ENCODE measurements at places on chromosomes 4 and X.

- DNase-seq = no peak
Measured at GRCh38 chr4:5033281-5033841, 14.1 kb upstream of the CYTL1 start.

DNA sequence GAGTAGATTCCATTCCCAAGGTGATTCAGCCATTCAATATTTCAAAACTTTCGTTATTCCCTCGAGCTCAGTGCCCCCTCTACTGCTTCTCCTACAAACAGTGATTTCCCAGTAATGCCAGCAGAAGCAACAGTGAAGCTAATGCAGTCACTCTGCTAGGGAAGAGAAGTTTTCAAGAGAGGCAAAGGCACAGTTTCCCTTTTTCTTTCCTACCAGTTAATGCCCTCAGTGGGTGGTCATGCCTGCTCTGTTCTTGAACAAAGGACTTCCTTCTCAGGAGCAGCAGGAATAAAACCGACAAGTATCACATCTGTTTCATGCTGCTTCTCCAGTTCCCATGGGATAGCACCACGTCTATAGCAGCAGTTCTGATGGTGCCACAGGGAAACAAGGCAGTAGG, 317.2 kb downstream of the TENM3 start:
- DNase-seq = no peak

DNA sequence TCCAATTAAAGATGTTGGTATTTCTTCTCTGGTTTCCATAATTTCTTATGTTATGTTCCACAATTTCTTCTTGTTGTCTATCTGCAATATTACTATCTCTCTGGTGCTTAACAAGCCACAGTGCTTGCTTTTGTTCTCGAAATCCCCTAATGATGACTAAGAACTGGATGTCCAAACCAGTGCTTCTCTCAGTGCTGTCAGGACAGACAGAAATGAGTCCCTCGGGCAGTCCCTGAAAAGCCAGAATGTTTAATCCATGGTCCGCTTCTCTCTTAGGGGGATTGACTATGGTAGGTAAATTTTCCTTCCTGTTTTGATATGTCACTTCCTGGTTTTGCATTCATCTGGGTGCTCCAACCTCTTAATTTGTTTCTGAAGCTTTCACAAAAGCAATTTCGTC, 321.6 kb upstream of the PCDH10 start:
- no peak for DNase-seq

- no peak for DNase-seq
Measured at GRCh38 chr4:133524369-133524768, 375.3 kb downstream of the PCDH10 start.

- no peak for DNase-seq
Measured at GRCh38 chr4:54499308-54500074, 158.3 kb upstream of the KIT start.

DNA sequence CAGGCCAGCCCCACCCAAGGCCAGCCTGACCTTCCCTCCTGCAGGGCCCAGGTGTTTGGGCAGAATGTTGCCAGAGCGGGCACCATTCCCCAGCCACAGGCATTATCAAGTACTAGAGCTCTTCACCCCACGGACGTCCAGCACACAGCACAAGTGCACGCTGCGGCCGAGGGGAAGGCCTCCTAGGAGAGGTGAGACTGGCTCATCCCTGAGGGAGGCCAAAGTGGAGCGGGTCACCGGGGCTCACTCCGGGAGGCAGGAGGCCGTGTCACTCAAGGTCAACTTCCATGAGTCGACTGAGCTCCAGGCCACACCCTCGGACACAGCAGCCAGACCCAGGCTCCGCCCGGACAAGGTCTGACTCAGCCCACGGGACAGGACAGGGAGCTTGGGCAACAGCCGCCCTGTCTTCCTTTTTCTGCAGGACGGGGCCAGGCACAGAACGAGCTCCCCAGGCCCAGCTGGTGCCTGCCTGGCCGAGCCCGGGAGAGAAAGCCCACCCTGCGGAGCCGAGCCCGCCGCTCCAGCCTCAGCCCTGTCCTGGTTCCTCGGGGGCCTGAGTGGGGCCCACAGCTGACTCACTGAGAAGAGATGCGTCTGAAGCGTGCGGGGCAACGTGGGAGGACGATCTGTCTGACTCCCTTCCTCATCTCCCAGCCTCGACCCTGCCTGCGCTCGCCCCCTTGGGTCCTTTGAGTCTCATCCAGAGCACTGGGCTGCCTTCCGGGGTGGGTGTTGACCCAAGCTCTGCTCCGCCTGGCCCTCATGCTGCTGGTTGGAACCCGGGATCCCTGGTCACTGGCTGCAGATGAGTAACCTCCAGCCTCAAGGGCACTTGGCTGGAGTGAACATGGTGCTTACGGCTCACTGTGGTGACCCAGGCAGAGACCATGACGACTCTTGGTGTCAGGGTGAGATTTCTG, 1.6 kb downstream of the SLC49A3 start:
- no peak for DNase-seq

DNA sequence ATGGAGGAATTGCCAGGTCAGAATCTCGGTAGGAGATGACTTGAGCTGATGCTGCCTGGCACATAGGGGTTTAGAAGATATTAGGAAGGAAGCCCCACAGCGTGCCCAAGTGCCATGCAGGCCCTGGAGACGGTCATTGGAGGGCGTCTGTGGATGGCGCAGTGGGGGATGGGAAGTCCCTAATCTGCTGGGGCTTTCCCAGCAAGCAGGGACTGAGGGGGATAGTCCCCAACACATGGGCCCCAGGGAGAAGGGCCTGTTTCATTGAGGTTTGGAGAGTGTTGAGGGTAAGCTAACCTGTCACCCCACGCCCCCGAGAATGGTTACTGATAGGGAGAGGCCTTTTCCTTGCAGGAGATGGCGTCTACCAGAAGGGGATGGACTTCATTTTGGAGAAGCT, 7.8 kb downstream of the TAFAZZIN start:
- no peak for DNase-seq

DNA sequence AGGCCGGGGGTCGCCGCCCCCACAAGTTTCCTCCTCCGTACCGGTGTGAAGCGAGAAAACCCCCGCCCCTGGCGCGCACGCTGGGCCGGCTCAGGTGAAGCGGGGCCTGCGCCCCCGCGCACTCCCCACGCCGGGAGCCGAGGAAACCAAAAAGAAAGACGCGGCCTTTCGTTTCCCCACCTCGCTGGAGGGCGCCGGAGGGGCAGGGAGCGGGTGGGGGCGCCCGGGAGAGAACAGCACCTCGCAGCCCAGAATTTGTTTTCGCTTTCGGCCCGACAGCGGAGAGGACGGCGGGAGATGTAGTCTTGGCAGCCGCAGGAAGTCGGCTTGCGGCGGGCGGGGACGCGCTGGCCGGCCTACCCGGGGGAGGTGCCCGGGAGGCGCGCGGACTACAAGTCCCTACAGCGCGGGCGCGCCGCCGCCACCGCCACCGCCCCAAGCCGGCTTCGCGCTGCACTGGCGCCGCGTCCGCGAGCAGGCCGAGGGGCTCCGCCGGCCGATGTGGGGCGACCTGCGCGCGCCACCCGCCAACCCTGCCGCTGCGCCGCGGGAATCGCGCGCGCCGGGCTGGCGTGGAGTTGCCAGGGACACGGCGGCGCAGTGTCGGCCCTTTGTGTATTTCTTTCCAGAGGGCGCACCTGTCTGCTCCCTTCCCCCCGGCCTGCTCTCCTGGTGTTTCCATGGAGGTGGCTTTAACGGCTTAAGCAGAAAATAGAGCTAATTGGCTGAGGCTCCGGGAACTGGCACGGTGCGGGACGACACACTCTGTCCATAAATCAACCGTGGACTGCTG, at the start of gene OTUD4:
OTUD4 (minus strand) TSS at position 292 of the 793 bp plus-strand sequence. CDS start 616 bp downstream, outside the sequence.
- peak; percentile 93 for DNase-seq

DNA sequence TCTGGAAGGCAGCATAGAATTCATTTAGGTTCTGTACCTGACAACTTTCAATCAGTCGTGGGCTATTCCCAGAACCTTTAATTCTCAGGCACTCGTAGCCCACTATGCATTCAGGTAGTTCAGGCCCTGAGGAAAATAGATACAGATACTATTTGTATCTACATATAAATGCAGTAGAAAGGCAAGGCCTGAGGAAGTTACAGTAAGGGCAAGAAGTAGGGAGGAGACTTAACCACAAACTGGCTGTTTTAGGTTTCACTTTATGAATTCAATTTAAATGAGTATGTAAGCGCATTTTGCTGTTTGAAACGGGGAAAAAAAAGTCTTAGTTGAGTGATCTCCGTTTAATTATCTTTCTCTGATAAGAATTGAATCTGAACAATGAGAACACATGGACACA, 529.4 kb upstream of the ATOH1 start:
- no peak for DNase-seq

GRCh38 chrX:136691028-136691809, 43.3 kb downstream of the CD40LG start:
- DNase-seq = no peak

DNA sequence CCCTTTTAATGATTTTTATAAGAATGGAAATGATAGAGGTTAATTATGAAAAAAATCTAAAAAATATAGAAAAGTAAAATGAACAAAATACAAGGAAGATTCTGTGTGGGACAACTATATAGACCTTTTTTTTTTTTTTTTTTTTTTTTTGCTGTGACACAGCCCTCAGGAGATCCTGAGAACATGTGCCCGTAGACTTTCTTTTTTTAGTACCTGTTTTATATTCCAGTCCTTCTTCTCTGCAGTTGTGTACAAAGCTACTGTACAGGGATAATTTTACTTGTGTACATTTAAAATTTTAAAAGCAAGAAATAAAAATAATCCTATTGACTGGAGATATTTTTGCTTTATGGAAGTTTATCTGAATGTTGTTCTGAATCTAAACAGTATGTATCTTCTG, 85.5 kb downstream of the KDM6A start:
- no peak for DNase-seq

GRCh38 chr4:34170946-34171345, 2073.4 kb downstream of the ARAP2 start:
- DNase-seq = no peak

DNA sequence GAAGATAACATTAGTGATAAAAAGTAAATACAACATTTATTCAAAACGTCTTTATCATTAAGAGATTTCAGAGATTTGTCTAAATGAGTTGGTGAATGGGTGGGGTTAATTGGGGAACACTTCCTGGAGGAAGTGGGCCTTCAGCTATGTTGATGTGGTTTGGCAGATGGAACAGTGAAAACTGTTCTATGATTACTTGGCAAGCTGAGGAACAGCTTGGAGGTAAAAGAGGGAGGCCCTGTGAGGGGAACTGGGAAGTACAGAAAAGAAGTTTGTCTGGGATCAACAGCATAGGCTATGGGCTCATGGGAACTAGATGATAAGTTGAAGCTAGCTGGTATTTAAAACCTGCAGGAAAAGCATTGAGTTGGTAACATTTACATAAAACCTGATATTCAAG, 26.0 kb downstream of the OCRL start:
- DNase-seq = peak; percentile 30

- no peak for DNase-seq
Measured at GRCh38 chrX:37000140-37000539, 8.0 kb upstream of the FAM47C start.

DNA sequence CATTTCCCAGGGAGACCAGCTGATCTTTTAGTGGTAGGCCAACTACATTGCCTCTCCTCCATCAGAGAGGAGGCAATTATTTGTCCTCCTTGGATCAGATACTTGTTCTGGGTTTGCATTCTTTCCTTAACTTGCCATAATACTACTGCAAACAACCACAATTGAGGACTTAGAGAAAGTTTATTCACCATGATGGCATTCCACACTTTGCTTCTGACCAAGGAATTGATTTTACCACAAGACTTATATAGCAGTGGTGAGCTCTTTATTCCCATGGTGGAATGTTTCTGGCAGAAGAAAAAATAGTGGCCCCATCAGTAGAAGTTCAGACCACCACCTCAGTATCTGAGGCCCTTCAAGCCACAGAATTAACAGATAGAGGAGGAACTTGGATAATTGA, 123.9 kb upstream of the PPP3CA start:
- no peak for DNase-seq

DNA sequence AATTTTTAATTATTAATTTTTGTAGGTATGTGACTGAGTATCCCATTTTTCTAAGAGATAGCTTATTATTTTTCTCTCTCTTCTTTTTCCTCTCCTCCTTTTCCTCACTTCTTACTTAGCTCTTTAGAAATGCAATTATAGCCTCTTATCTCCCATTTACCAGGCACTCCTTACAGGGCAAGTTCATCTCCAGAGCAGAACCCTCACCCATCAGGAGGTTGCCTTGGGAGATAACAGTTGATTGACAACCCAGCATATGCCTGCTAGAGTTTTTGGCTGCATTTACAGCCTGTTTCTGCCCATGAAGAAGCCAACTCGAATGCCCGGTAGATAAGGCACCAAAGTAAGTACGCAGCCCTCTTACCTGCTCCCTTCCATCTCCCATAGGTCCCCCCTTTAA, 572.9 kb upstream of the ZFP42 start:
- DNase-seq = no peak

- no peak for DNase-seq
Measured at GRCh38 chrX:107355533-107355932, 93.9 kb upstream of the FRMPD3 start.

DNA sequence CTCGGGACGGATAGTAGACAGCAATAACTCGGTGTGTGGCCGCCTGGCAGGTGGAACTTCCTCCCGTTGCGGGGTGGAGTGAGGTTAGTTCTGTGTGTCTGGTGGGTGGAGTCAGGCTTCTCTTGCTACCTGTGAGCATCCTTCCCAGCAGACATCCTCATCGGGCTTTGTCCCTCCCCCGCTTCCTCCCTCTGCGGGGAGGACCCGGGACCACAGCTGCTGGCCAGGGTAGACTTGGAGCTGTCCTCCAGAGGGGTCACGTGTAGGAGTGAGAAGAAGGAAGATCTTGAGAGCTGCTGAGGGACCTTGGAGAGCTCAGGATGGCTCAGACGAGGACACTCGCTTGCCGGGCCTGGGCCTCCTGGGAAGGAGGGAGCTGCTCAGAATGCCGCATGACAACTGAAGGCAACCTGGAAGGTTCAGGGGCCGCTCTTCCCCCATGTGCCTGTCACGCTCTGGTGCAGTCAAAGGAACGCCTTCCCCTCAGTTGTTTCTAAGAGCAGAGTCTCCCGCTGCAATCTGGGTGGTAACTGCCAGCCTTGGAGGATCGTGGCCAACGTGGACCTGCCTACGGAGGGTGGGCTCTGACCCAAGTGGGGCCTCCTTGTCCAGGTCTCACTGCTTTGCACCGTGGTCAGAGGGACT, 5.7 kb upstream of the MSANTD1 start:
- DNase-seq = no peak

- DNase-seq = no peak
Measured at GRCh38 chr4:118801895-118802575, 33.9 kb downstream of the SEC24D start.

GRCh38 chr4:132504438-132504837, 644.7 kb upstream of the PCDH10 start:
- no peak for DNase-seq

GRCh38 chr4:182504463-182504862, 261.3 kb downstream of the TENM3 start:
- no peak for DNase-seq

DNA sequence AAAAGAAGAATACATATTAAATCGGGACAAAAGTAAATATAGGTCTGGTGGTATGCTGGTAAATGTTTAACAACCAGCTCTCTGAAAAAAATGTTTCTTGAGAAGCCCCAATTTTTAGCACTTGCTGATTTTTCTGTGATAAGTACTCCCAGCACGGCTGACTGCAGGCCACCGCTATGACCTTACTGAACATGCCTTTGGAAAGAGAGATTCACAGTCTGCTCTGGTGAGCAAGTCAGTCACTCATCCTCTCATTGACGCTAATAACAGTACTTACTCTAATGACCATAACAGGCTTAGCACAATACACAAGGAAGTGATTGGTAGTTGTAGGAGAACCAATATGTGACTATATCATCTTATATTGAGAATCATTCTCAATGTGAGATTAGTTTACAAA, 98.9 kb upstream of the BLTP1 start:
- DNase-seq = no peak

- DNase-seq = no peak
Measured at GRCh38 chr4:113112338-113112978, 63.0 kb downstream of the ANK2 start.

- DNase-seq = no peak
Measured at GRCh38 chrX:40550066-40550465, 30.7 kb upstream of the ATP6AP2 start.

Measured in muscle of arm (tissue), 14 donors.